ENCODE measurements at places on chromosomes 12 and 14.

DNA sequence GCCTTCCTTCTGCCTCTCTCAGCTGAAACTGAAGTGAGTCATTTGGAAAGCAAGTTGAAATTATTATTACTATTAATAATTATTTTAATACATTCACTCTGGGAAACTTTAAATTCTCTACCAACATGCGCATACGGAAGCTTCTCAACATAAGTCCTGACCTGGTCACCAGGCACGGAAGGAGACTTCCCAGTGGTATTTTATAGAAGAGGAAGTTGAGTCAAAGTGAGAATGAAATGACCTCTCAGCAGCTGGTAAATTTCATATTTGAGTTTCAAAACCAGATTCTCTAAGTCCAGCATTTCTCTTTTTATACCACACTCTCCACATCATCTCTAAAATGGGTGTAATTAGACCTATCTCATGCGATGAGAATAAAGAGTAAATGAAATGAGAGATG, 747.4 kb downstream of the VRK1 start:
- DNase-seq: no peak

DNA sequence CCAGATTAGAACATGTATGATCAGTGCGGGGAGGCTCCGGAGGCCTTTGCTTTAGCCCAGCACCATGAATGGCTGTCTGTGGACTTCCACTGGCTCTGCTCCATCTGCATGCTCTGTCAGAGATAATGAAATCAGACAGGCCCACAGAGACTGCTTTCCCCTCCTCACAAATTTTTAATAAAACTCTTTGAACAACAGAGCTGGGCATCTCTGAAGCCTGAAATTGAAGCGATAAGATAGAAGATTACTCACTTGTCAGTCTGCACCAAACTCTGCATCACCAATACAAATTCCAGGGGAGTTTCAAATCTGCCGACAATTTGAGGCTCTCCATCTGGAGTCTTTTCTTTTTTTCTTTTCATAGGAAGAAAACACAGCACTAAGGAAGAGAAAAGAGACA, 110.0 kb downstream of the DYRK2 start:
- DNase-seq: no peak

DNA sequence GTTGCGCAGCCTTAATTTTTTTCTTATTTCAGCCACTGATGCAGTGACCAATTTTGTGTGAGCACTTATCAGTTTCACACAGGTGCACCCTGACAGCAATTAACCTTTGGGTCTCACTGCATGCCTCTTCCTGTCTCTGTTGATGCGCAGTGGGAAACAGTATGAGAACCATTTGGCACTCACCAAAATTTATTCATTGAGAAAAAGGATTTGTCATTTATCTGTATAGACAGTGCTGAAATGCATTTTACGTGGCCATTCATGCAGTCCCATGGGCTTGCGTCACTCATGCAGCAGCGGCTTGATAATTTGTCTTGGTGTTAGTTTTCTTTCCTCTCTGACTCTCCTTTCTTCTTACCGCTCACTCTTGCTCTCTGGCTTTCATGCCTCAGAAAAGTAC, 157.5 kb downstream of the C12orf75 start:
- DNase-seq: no peak

DNA sequence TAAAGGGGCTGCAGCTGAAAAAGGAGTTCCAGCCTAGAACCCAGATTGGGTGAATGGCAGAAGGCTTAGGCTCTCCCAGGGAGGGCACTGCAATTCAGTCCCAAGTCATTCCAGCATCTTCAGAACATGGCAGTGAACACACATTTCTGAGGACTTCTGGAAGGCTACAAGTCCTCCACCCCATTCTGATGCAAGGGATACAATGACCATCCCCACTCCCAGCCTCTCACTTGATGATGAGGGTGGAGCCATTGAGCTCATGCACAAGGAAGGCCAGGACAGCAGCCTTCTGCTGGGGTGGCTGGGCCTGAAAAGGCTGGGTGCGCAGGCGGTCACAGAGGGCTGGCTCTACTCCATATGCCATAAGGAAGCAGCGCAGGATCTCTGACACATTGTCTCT, 25.8 kb downstream of the BAZ2A start:
- DNase-seq: no peak

DNA sequence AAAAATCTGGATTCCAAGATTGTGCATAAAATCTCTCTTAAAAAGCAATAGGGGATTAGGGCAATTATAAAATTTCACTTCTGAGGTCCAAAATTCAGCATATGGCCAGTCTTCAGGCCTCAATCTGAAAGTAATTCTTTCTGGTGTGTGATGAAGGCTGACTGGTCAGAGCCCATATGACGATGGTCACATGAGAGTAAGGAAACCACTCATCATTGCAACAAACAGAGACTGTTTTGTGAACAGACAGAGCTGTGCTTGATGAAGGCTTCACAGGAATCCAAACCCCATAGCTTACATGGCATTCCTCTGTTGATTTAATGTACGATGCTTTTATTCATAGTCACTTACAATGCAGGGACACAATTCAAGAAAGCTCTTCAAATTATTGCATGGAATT, 238.1 kb downstream of the APAF1 start:
- no peak for DNase-seq

GRCh38 chr14:87966816-87967215, 26.2 kb downstream of the GALC start:
- no peak for DNase-seq

- peak; percentile 54 for DNase-seq
These were observed 43.7 kb downstream of the DDX11 start for GRCh38 chr12:31117203-31118011.

DNA sequence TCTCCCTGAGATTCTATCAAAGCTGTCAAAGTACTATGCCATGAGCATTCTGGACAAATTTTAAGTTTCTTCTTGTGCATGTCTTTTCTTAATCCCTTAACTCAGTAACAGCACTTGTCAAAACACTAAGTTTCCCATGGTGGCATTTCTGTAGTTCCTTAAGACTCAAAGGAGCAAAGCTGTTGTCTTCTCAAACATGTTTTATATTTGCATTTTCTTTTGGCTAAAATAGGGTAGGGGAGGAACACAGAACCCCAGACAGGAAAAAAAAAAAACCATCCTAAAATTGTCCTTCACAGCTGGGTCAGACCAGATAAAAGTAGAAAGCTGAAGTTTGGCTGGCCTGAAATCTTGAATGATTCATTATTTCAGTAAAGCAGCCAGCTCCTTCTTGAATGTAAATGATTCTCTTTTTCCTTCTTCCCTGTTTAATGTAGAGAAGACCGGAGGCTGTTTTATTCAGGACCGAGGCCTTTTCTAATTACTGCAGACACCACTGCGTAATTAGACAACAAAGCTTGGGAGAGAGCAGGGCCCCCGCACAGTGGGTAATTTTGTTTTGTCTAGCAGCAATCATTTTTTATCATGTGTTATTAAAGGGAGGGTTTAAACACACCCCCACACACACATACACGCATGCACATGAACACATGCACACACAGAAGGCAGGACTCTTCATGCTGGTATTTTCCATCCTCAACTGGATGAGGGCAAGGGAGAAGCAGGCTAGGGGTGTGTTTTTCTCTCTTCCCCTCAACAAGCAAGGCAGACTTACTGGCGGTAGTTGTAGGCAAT, 51.0 kb downstream of the PAH start:
- DNase-seq: no peak

- no peak for DNase-seq
These were observed 247.6 kb downstream of the IPO8 start for GRCh38 chr12:30448038-30448437.

DNA sequence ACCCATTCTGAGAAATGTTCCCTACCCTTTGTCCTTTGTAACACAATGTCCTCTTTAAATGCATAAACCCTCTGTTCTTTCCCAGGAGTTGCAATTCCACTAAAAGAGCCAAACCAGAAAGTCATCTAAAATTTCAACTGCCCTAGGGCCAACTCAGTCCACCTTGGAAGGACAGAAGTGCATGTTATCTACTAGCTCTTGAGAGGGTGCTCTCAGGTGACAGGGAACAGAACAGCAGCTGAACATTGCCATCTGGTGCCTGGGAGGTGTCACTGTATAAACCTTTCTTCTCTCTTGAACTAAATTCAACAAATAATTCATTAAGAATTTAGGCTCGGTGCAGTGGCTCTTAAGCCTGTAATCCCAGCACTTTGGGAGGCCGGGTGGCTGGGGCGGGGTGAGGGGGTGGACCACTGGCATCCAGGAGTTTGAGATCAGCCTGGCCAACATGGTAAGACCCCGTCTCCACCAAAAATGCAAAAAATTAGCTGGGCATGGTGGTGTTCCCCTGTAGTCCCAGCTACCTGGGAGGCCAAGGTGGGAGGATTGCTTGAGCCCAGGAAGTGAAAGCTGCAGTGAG, 10.3 kb upstream of the FERMT2 start:
- DNase-seq: no peak

- no peak for DNase-seq
These were observed 88.1 kb upstream of the CCDC175 start for GRCh38 chr14:59664741-59665140.

GRCh38 chr12:96044017-96044942, 8.9 kb upstream of the LTA4H start:
- no peak for DNase-seq

Measured in GM19239 (cell line).